NCI-H82 (cell line): ENCODE measurements at places on chromosomes 4 and X.

DNA sequence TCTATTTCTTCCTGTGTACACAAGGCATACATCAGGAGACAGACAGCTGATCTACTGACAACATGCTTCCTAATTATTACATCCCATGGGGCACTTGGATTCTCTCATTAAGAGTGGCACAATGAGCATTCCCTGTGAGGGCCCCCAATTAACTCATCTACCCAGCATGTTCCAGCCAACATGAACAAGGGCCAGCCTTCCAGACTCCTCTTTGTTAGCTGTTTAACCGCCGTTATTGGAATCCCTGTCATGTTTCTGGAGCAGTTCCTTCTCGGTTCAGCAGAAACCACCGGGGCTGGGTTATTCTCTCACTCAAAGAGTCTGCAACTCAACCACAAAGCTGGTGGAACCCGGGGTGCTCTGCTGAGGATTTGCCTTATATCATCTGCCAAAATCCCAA lies 9.9 kb upstream of the GPM6B start:
- no peak for DNase-seq

DNA sequence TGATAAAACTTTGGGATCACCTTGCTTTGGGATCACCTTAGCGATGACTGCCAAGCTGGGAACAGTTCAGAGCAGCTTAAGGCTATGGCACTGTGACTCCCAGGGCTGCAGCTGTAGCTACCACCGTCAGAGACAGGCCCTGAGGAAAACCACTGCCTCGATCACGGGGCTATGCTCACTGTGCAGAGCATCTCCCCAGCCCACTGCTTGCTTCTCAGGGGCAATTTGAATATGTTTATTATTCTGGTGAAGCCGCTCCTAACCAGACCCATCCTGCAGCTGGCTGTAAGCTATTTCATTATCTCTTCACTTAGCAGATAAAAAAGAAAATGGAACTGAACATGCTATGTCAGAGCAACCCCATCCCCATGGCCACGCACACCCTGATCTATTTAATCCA lies 328.5 kb downstream of the EVC2 start:
- no peak for DNase-seq

DNA sequence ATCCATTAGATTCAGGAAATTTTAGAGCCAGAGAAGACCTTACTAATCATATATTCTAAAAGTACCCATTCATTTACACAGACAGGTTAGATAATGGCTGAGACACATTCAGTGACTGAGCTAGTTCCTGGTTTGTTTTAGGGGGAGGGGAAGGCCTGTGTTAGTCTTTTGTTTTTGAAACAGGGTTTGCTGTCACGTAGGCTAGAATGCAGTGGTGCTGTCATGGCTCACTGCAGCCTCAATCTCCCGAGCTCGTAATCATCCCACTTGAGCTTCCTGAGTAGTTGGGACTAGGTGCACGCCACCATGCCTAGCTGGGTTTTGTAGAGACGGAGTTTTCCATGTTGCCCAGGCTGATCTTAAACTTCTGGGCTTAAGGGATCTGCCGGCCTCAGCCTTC lies 10.1 kb downstream of the RBPJ start:
- DNase-seq = no peak

DNA sequence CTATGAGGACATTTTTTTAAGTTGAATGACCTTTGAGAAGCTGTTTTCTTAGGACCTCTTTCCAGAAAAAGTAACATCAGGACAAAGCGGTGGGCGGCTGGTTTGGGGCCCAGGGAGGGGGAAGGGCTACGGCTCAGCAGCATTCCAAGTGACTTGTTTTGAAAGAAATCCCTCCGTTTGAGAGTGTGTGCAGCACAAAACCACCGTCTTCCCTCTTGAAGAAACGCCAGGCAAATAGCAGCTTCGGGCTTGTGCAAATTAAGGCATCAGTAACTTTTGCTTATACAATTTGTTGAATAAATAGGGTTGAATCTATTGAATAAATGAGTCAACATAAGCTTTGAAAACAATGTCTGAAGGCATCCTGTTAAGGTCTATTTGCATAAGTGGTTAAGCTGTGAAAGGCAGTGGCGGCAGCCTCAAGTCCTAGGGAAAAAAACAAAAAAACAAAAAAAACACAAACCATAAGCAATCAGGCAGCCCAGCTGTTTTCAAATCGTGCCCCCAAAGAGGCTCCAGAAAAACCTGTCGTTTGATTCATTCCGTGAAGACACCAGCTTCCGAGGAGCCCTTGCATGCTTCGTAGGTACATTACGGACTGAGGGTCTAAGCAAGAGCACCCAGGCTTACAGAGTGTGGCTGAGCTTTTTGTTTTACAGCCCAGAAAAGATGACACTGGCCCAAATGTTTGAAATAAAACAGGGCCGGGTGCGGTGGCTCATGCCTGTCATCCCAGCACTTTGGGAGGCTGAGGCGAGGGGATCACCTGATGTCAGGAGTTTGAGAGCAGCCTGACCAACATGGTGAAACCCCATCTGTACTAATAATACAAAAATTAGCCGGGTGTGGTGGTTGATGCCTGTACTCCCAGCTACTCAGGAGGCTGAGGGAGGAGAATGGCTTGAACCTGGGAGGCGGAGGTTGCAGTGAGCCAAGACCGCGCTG lies 103.7 kb downstream of the CRLF2 start:
- DNase-seq = no peak

DNA sequence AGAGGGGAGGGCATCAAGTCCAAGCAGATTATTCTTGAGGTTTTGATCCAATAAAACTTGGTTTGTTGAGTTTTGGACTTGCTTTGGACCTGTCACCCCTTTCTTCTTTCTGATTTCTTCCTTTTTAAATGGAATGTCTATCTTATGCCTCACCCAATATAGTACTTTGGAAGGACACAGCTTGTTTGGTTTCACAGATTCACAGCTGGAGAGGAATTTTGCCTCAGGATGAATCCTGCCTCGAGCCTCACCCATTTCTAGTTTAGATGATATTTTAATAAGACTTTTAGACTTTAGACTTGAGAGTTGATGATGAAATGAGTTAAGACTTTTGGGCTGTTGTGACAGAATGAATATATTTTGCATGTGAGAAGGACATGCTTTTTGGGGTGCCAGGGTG lies 136.9 kb upstream of the PDE5A start:
- DNase-seq = no peak

- DNase-seq = no peak
Measured at GRCh38 chrX:139969286-139969685, 4.0 kb upstream of the CXorf66 start.

GRCh38 chr4:184420402-184420801 lies 53.9 kb downstream of the IRF2 start:
- no peak for DNase-seq

DNA sequence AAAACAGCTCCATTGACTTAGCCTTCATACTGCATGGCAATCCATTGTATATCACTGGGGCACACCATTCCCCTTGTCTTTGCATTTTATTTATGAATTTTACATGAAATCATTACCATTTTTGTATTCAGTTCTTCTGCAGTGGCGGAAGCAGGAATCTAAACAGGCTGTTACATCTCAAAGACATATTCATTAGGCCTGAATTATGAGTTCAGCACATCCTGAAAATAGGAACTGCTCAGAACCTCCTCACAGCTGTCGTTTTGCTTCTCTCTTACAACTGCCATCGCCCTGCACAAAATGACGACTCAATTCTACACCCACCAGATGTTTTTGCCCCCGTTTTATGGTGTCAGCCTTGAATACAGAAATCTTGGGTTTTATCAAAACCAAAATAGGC lies 474.4 kb upstream of the MAGEB18 start:
- DNase-seq = no peak

GRCh38 chr4:37646247-37646646 lies 39.9 kb downstream of the RELL1 start:
- DNase-seq = no peak

DNA sequence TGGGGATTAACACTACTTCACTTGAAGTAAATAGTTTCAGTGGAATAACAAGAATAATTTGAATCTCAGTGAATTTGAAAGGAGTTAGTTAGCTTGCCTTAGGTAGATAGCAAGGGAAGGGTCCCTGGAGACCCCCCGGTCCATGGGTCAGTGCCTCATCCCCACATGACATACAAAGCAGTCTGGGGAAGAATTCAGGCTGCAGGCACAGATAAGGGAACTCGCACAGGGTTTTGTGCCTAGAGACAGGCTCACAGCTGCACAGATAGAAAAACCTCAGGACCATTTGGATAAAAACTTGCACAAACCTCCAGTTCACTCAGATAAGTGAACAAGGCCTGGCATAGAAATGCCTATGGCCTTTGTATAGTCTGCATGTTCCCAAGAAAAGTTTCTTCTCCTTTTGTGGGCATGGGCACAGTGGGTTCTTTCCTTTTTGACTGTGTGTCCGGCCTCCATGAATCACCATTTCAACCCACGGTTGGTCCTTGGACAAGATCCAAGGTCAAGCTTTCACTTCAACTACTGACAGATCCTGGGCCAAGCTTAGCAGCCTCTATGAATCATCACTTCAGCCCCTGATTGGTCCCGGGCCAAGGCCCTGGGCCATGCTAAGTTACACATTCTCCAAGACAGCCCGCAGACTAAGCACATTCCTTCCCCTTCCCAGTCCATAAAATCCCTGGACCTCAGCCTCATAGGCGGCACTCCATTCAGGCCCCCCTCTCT lies 108.3 kb upstream of the KLHL4 start:
- no peak for DNase-seq

GRCh38 chrX:153539171-153539978 lies 21.9 kb downstream of the ATP2B3 start:
- DNase-seq = peak; percentile 89

- DNase-seq = no peak
Measured at GRCh38 chr4:76499461-76499860, 64.4 kb downstream of the SHROOM3 start.

- no peak for DNase-seq
Measured at GRCh38 chr4:155234206-155234605, 25.8 kb downstream of the NPY2R start.

DNA sequence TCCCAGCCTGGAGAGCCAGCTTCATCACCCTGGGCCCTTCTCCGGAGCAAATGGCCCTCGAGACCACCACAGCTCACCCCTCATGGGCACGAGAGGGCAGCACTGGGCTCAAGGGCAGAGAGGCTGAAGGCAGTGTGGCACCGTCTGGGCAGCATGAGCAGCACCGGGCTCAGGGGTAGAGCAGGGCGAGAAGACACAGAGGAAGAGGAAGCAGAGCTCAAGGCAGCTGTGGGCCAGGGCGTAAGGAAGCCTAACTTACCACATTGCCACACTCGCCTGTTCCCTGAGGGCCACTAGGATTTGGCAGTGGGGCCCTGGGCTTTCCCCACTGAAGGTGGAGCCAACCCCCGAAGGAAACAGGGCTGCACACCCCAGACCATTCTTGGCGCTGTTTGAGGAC lies 15.5 kb downstream of the ZNF185 start:
- DNase-seq = no peak

GRCh38 chr4:162450531-162451035 lies 286.8 kb upstream of the FSTL5 start:
- DNase-seq = no peak

- DNase-seq = no peak
Measured at GRCh38 chr4:129327637-129328036, 231.7 kb downstream of the C4orf33 start.

GRCh38 chr4:140249351-140249750 lies 95.4 kb upstream of the MAML3 start:
- peak; percentile 6 for DNase-seq

GRCh38 chrX:77572322-77572721 lies 125.1 kb downstream of the FGF16 start:
- DNase-seq = no peak

- DNase-seq = no peak
Measured at GRCh38 chrX:114798907-114799306, 215.0 kb downstream of the HTR2C start.

- no peak for DNase-seq
Measured at GRCh38 chrX:46456125-46456922, 88.9 kb downstream of the ZNF674 start.

DNA sequence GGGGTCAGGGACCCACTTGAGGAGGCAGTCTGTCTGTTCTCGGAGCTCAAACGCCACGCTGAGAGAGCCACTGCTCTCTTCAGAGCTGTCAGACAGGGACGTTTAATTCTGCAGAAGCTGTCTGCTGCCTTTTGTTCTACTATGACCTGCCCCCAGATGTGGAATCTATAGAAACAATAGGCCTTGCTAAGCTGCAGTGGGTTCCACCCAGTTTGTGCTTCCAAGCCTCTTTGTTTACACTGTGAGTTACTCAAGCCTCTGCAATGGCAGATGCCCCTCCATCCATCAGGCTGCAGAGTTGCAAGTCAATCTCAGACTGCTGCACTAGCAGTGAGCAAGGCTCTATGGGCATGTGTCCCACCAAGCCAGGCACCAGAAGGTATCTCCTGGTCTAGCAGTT lies 158.1 kb downstream of the DTHD1 start:
- DNase-seq = no peak

DNA sequence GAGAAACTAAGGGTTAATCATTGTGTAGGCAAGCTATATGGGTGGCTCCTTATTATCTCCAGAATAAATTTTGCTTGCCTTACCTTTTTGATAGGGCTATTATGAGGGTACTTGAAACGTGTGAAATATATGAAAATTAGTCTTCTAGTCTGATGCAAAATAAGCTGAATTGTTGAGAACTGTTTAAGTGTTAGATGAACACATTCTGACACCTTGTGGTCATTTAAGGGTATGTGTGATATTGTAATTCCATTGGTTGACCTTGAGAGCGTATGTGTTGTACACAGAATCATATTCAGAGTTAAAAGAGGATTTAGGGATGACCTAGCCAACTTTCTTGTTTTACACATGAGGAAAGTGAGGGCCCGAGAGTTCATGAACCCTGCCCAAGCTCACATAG lies 44.6 kb upstream of the LINC00632 start:
- peak; percentile 27 for DNase-seq

- no peak for DNase-seq
Measured at GRCh38 chr4:1447676-1448588, 41.7 kb upstream of the NKX1-1 start.

DNA sequence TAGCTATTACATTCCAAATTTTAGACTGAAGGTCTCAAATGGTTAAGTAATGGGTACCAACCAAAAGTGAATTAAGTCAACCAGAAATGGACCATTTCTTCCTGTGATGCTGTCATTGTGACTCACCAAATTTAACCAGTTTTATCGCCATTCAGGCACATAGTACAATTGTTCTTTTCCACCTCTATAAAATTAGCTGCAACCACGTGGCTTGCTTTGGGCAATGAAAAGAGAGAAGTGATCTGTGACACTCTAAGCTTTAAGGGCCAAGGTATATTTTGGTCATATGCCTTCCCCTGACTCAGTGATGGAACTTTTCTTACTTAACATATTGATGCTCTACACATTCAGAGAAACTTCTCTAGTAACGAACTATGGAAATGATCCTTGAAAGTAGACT lies 20.3 kb upstream of the PHF8 start:
- no peak for DNase-seq

- DNase-seq = no peak
Measured at GRCh38 chrX:153869473-153870287, 16.3 kb downstream of the L1CAM start.

DNA sequence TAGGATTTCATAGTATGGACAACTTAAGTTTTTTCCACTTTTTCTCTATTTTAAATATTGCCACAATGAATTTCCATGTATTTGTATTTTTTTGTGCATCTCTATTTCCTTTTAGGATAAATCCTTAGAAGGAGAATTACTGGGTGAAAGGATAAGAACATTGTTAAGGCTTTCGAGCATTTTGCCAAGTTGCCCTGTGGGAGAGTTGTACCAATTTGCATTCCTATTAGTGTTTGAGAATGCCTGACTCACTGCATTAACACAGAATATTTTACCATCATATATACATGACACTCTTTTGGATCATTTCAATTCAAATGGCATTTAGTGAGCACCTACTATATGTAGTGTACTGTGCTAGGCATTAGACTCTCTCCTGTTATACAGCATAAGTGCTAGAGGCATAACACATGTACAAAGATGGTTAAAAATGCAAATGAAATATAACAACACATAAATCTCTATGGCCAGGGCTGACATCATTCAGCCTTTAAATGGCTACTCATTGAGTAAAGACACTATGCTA lies 57.0 kb downstream of the PLAC1 start:
- DNase-seq = no peak
